ENCODE measurements at places on chromosomes 6 and 20. TPM values are rescaled to one million over a fixed set of nuclear protein-coding genes. Genes with fewer than 3 reads are reported as not detected.

DNA sequence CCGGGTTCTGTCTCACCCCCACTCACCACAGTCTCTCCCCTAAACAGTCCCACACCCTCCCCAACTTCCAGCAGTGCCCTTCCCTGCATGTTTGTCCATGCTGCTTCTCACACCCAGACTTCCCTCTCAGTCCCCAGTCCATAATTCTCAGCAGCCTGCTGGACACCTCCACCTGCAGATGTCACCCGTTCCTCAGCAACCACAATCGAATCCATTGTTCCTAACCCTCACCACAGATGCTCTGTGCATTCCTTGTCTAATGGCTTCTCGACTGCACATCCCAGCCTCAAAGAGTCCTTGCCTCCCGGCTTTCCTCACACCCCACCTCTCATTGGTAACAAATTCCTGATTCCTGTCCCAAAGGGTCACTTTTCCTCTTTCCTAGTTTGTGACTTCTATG, 55.6 kb downstream of the GOPC start:
- peak overlapping the region; percentile 3 for H3K27ac ChIP-seq
- H3K4me3 ChIP-seq, result peak overlapping the region; percentile 14
- peaks cover 6% of the 10 kb centered on the region for H3K36me3 ChIP-seq
- H3K27me3 ChIP-seq, result peaks cover 10% of the 10 kb centered on the region

DNA sequence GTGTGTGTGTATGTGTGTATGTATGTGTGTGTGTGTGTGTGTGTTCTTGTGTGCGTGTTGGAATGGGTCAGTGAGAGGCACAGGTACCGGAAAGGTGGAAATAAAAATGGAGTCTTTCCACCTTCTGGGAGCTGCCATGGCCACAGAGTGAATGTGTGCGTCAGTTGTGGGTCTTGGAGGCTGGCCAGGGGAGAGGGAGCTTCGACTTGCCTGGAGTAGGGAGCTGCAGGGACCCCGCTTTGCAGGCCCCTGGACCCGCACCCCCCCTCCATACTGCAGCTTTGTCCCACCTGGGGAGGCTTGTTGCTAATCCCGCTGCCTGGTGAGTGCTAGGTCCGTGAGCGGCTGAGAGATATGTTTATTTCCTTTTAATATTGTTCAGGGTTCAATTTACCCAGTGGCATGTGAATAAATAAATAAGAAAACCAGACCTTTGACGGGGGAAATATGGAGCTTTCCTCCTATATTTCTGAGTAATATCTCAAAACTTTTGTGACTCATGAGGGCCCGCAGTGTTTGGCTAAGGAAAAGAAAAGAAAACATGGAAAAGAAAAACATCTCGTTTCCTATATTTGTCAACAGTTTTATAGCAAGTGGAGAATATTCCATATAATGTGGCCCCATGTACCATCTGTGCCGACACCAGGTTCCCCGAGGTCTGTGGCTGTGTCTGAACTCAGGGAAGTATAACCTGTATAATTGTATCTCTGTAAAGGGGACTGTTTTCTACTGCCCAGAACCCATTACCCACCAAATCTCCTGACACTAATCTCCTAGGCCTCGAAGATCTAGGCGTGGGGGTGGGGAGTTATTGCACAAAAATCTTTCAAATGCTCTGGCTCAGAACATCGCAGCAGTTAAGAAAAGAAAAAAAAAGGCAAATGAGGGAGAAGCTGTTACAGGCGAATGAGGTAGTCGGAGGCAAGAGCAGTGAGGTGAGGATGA, 24.6 kb upstream of the CCDC167 start:
- peaks cover 14% of the 10 kb centered on the region for H3K27me3 ChIP-seq
- H3K36me3 ChIP-seq, result no peaks in the 10 kb centered on the region
- peaks cover 7% of the 10 kb centered on the region for H3K4me1 ChIP-seq
- DNase-seq, result no peak

- DNase-seq, result no peak
- H3K36me3 ChIP-seq, result no peaks in the 10 kb centered on the region
- no peak overlapping the region for H3K27ac ChIP-seq
- H3K4me1 ChIP-seq, result no peaks in the 10 kb centered on the region
- no peak overlapping the region for H3K4me3 ChIP-seq
These were observed 157.7 kb upstream of the FLRT3 start for GRCh38 chr20:14495066-14495465.

DNA sequence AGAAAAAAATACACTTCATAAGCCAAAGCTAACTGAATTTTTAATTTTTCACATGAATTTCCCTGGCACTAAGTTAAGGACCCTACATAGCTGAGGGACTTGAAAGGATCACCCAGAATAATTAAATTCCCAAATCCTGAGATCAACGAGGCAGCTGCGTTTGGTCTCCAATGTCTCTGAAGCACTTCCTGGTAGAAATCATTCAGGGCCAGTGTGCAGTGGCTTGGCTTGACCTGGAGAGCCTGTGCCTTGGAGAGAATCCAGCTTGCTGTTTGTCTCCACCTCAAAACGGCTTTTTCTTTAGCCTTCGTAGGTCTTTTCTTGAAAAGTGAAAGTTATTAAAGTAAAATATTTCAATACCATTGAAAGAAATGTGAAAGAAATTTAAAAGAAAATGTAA, 92.4 kb downstream of the SMOC2 start:
- no peak for DNase-seq
- H3K27me3 ChIP-seq, result no peaks in the 10 kb centered on the region
- H3K36me3 ChIP-seq, result no peaks in the 10 kb centered on the region
- H3K4me1 ChIP-seq, result no peaks in the 10 kb centered on the region
- H3K4me3 ChIP-seq, result no peak overlapping the region
- H3K27ac ChIP-seq, result no peak overlapping the region

The BLOC1S5 gene
- total RNA-seq, result 19.6 TPM

The MAP3K5 gene
- 8.8 TPM for total RNA-seq

The TLDC2 gene
- total RNA-seq, result not detected

Measured in activated CD4-positive, alpha-beta T cell treated with anti-CD3 and anti-CD28 coated beads, Interleukin-2, amount 10 ng/mL, durations not matched to agents 24 days and 14 days (primary cell).